ENCODE measurements at places on chromosomes 13 and 19.

DNA sequence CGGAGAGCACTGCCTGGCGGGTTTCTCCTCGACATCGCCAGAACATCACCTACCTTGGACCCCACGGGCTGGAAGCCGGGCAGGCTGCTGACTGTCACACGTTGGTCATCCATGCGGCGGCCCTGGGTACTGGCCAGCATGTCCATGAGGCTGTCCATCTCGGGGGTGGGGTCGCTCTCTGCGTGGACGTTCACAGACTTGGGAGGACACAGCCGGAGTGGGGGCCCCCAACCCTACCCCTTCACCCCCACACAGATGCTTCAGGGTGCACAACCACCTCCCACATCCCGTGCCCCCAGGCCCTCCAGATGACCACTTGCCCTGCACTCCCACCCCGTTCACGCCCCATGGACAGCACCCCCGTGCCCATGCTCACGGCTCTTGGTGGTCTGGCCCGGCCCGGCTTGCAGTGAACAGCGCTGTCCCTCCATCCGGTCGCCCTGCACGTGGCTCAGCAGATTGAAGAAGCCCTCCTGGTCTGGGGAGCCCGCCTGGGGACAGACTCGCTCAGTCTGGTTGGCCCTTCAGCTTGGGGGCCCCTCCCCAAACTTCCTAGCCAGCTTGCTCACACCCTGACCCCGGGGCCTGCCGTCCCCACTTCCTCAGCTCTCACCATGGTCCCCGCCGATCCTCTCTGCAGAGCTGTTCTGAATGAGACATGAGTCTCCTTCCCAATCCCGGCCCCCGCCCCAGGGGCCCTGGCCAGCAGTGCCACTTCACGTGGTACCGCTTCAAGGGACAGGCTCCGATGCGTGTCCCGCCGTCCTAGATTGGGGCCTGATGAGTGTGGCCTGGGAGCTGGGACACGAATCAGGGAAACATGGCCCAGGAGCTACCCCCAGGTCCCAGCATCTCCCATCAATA, 947 bp downstream of the PCP2 start:
- DNase-seq, result no peak

DNA sequence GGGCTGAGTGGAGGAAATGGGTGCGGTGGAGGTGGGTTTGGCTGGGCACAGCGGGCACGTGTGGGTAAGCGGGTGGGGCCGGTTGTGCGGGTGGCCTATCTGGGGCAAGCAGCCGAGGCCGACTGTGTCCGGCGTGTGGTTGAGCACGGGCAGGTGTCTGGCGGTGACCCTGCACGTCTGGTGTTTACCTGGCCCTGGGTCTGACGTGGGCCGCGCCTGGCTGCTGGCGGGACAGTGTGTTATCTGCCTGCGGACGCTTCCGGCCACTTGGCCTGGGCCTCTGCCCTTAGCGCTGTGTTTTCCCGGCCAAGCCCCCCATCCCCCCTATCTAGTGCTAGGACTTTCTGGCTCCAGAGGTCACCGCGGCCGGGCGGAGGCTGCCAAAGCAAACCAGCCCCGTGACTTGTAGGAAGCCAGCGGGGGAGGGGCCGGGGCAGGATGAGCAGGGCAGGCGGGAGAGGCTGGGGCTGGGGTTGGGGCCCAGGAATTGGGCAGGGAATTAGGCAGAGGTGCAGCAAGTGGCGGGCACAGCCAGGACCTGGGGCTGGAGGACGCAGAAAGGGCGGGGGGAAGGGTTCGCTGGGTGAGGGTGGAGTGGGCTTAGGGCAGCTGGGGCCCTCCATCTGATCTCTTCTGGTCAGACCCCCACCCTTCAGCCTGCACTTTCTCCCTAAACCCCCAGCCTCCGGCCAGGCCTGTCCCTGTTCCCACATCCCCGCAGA, 534 bp upstream of the HPN start:
- DNase-seq, result no peak

GRCh38 chr19:37997911-37998344, 90.9 kb downstream of the SIPA1L3 start:
- peak; percentile 88 for DNase-seq

GRCh38 chr19:15508035-15508710, at the start of gene CYP4F22:
Gene CYP4F22 (plus strand): TSS chr19:15508525. CDS start chr19:15525337, 16,812 bp downstream.
- DNase-seq, result no peak

DNA sequence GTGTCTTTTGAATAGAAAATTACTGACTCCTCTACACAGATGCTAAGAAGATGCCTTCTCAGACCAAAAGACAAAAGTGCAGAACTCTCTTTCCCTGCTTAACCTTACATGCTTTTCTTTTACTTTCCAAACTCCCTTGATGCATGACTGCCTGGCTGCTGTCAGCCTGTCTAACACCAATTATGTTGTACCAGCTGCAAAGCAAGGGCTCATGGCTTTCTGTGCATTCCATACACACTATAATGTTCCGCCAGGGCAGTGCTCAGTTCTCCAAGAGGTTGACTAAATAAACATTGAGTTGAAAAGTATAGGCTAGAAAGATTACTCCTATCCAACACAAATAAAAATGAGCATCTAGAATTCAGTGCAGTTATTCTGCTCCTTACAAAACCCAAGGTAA, 330.4 kb upstream of the NBEA start:
- DNase-seq, result no peak

- no peak for DNase-seq
These were observed 4.6 kb upstream of the PRR20A start for GRCh38 chr13:57136093-57136492.

All from GM04504 (cell line).